ENCODE measurements at places on chromosomes 5 and 9. TPM values are rescaled to one million over a fixed set of nuclear protein-coding genes. Genes with fewer than 3 reads are reported as not detected.
A peak's percentile ranks its signal among the peaks of the same experiment; 100 is the strongest.

DNA sequence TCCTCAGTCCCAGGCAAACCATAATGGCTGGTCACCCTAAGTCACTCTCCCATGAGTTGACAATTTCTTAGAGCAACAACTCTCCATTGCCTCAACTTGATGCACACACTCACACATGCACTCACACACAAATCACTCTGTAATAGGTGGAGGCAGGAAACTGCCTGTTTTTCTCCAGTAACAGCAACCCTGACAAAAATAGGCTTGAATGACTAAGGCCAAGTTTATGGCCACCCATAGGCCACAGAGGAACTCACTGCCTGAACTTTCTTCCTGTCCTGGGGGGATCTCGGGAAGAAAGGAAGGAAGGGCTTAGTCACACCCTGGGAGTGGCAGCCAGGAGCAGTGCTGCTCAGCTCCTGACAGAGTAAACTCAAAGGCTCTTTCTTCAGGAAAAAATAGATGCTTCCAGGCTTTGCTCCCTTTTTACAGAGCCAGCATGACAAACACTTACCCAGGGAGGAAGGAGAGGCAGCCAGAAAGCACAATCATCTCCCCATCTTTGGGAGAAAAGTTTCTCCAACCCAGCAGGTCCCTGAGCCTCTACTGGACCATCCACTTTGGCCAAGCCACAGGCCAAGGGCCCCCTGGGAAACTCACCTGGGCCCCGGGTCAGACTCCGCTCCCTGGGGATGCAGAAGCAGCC is 368 bp downstream of the SH3TC2 start:
- H3K27ac ChIP-seq, result peak overlapping the region; percentile 51
- H3K4me3 ChIP-seq, result no peak overlapping the region
- peaks cover 13% of the 10 kb centered on the region for H3K4me1 ChIP-seq

GRCh38 chr9:125990793-125991220 is 243.6 kb downstream of the PBX3 start:
- no peaks in the 10 kb centered on the region for H3K36me3 ChIP-seq
- no peak overlapping the region for H3K27ac ChIP-seq
- no peak for DNase-seq
- no peaks in the 10 kb centered on the region for H3K27me3 ChIP-seq
- no peaks in the 10 kb centered on the region for H3K4me1 ChIP-seq

DNA sequence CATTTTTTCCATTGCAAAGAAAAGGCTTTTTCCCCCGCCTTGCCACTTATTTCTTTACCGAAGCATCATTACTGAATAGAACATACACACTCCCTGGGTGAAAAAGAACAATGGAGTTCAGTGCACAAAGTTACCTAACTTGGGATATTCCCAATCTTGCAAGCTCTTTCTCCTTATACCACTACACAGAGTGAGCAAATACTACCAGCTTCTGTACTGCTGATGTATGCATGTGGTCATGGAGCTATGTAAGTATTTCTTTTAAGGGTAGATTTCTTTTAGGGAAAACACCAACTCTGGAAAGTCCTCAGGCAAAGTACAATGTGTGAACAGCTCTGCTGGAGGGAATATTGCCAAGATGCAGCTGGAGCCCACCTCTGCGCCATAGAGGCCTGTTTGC is 81.1 kb downstream of the AOPEP start:
- H3K4me1 ChIP-seq, result peaks cover 9% of the 10 kb centered on the region
- H3K4me3 ChIP-seq, result no peak overlapping the region
- no peak for DNase-seq
- no peak overlapping the region for H3K27ac ChIP-seq
- no peaks in the 10 kb centered on the region for H3K27me3 ChIP-seq
- no peaks in the 10 kb centered on the region for H3K36me3 ChIP-seq

GRCh38 chr5:36611520-36612274 is 5.3 kb downstream of the SLC1A3 start:
- H3K4me1 ChIP-seq, result peaks cover 2% of the 10 kb centered on the region
- peak; percentile 9 for DNase-seq
- H3K27me3 ChIP-seq, result no peaks in the 10 kb centered on the region
- H3K36me3 ChIP-seq, result no peaks in the 10 kb centered on the region
- no peak overlapping the region for H3K4me3 ChIP-seq

DNA sequence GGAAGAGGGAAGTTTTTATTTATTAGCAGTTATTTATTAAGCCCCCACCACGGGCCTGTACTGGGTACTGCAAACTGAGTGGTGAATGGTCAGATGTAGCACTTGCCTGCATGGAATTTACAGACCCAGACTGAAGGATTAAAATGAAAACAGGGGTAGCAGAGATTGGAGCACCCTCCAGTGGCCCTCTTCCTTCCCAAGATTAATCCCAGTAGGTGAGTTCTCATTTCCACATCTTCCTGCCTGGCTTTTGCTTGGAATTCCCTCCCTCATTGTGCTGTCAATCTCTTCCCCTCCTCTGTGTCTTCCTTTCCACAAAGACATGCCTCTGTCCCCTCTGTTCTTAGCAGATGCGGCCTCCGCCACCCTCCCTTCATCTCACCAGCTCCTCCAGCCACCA is 39.2 kb downstream of the MVB12B start:
- no peaks in the 10 kb centered on the region for H3K4me1 ChIP-seq
- no peak overlapping the region for H3K4me3 ChIP-seq
- no peaks in the 10 kb centered on the region for H3K36me3 ChIP-seq
- H3K27me3 ChIP-seq, result no peaks in the 10 kb centered on the region
- no peak overlapping the region for H3K27ac ChIP-seq

DNA sequence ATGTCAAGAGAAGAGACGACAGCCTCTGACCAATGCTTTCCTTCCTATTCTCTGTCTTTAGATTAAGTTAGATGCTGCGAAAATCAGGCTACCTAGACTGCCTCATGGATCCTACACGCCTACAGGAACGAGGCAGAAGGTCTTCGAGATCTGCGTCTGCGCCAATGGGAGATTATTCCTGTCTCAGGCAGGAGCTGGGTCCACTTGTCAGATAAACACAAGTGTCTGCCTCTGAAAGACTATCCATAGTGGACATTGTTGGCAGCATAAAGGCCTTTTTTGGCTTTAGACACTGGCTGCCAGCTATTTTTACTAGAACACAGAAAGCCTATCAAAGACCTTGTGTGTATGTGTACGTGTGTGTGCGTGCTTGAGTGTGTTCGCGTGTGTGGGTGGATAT is 90.9 kb upstream of the PPP1R2B start:
- no peak overlapping the region for H3K4me3 ChIP-seq
- no peak for DNase-seq
- H3K36me3 ChIP-seq, result no peaks in the 10 kb centered on the region
- no peaks in the 10 kb centered on the region for H3K4me1 ChIP-seq
- H3K27ac ChIP-seq, result no peak overlapping the region

GRCh38 chr5:96335873-96336272 is 97.2 kb downstream of the PCSK1 start:
- no peak for DNase-seq
- no peaks in the 10 kb centered on the region for H3K27me3 ChIP-seq
- peaks cover 4% of the 10 kb centered on the region for H3K4me1 ChIP-seq
- H3K27ac ChIP-seq, result peak overlapping the region; percentile 22

DNA sequence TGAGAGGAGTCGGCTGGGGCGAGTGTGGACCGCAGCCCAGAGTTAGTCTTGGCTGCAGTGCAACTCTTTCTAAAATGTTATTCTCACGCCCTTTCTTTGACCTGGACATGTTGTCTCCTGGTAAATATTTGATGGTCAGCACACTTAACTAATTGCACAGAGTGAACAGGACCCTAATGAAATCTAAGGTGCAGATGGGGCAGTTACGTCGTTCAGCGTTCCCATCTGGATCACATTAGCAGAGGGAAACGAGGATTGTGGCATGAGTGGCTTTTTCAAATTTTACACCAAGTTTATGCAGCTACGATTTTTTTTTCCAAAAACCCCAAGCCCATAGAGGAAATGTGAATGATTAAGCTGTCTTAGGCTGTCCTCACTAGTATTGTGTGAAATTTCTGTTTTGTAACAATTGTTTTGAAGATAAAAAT is 483 bp downstream of the C9orf85 start:
- peak overlapping the region; percentile 70 for H3K27ac ChIP-seq
- no peaks in the 10 kb centered on the region for H3K27me3 ChIP-seq
- peak overlapping the region; percentile 62 for H3K4me3 ChIP-seq
- peaks cover 4% of the 10 kb centered on the region for H3K4me1 ChIP-seq

DNA sequence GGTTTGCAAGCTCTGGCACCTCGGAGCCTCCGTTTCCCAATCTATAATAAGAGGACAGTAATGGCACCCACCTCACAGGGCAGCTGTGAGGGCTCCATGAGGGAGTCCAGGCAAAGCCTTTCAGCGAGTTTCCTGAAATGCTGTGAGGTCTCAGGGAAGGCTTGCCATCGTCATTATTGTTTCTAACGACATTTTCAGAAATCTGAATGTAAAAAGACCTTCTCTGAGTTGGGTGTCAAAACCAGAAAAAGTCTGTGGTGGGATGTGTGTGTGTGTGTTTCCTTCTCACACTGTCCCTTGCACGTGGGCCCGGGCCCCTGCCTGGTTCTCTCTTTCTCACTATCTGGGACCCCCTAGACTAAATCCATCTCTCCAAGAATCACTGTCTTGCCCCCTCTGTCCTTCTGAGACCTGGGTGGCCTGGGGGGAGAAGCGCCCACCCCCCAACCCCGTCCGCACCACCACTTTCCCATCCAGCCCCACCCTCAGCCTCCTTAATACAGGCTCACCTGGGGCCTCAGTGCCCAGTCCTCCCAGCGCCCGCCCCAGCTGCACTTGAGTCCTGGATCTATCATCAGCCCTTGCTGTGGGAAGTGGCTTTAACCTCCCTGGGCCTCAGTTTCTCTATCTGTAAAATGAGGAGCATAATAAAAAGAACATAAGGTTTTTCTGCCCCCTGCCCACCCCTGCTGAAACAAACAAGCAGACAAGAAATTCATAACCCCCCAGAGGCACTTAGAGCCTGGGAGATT is 180.3 kb downstream of the C9orf50 start:
- H3K4me1 ChIP-seq, result peaks cover 2% of the 10 kb centered on the region
- DNase-seq, result no peak
- no peak overlapping the region for H3K4me3 ChIP-seq
- H3K27me3 ChIP-seq, result peaks cover 4% of the 10 kb centered on the region

DNA sequence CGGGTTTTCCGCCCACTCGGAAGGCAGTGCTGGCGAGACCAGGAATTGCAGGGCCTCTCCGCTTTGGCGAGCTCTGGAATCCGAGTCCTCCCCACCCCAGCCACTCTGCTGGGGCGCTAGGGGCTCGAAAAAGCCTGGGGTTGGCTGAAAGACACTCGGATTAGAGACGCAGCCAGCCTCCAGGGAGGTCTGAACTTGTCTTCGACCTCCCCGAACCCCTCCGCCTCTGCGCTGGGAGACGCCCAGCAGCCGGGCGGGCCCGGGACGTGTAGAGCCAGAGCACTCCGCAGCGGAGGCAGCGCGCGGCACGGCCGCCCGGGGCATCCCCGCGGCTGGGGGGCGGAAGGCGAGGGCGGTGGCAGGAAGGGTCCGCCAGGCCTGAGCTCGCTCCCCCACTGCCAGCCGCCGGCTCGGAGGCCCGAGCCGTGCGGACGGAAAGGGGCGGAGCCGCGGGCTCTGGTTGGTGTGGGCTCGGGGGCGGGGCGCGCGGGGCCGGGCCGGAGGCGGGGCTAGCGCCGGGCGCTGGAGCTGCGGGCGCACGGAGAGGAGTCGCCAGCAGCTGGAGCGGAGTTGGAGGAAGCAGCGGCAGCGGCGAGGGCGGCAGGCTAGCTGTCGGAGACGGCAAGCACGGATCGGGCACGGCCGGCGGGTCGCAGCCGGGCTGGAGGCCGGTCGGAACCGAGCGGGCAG is at the start of gene PIK3R1:
PIK3R1 (plus strand) TSS at position 549 of the 690 bp plus-strand sequence. CDS start 10,920 bp downstream, outside the sequence.
- no peaks in the 10 kb centered on the region for H3K27me3 ChIP-seq
- peak within 1 kb of the TSS; percentile 87 for H3K27ac ChIP-seq
- peak; percentile 95 for DNase-seq
- no peaks in the 10 kb centered on the region for H3K36me3 ChIP-seq
- H3K4me3 ChIP-seq, result peak within 1 kb of the TSS; percentile 88
- no peaks in the 10 kb centered on the region for H3K4me1 ChIP-seq

DNA sequence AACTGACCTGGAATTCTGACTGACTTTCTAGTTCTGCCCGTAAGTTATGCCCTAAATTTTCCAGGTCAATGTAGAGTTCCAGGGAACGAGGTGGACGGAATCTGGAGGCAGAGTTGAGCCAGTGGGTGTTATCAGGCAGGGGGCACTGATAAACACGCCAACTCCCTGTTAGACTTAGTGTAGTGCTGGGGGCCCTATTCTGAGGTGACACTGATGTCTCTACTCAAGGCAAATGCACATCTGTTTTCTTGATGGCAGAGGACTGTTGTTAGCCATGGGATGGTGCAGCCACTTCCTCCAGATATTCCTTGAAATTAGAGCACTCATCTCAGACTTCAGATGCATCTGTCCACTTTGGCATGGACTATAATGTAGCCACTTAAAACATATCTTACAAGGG is 83.5 kb downstream of the C9orf152 start:
- H3K27me3 ChIP-seq, result no peaks in the 10 kb centered on the region
- peak overlapping the region; percentile 93 for H3K27ac ChIP-seq
- no peaks in the 10 kb centered on the region for H3K36me3 ChIP-seq
- H3K4me3 ChIP-seq, result no peak overlapping the region

- H3K27ac ChIP-seq, result no peak overlapping the region
- H3K36me3 ChIP-seq, result peaks cover 3% of the 10 kb centered on the region
- no peak overlapping the region for H3K4me3 ChIP-seq
- no peaks in the 10 kb centered on the region for H3K27me3 ChIP-seq
Observed at GRCh38 chr5:151067632-151068432, 13.0 kb downstream of the TNIP1 start.

GRCh38 chr5:82855893-82856550 is 221.2 kb downstream of the TMEM167A start:
- no peaks in the 10 kb centered on the region for H3K4me1 ChIP-seq
- H3K27me3 ChIP-seq, result no peaks in the 10 kb centered on the region
- H3K27ac ChIP-seq, result no peak overlapping the region
- peak; percentile 53 for DNase-seq

- H3K4me1 ChIP-seq, result no peaks in the 10 kb centered on the region
- H3K4me3 ChIP-seq, result no peak overlapping the region
- no peak overlapping the region for H3K27ac ChIP-seq
- H3K27me3 ChIP-seq, result no peaks in the 10 kb centered on the region
Observed at GRCh38 chr5:113607361-113607760, 93.9 kb downstream of the YTHDC2 start.

DNA sequence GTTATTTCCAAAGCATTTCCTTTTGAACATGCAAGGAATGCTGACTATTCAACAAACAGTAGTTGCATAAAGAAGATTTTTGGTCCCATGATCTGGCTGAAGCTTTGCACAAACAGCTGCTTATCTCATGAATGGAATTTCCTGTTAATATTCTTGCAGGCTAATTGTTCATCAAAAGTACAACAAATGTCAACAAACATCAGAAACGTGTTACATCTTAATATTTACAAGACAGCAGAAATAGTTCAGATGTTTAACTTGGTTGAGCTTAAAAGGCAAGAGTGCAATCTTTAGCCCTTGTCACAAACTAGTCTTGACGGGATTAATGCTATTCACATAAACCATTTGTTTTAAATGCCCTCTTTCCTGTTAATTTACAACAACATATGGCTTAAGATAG is 47.9 kb upstream of the BASP1 start:
- H3K27me3 ChIP-seq, result no peaks in the 10 kb centered on the region
- H3K4me1 ChIP-seq, result peaks cover 11% of the 10 kb centered on the region
- peak; percentile 88 for DNase-seq
- peak overlapping the region; percentile 27 for H3K27ac ChIP-seq
- no peaks in the 10 kb centered on the region for H3K36me3 ChIP-seq

GRCh38 chr5:112742424-112742823 is 4.7 kb downstream of the APC start:
- peak; percentile 31 for DNase-seq
- H3K4me1 ChIP-seq, result no peaks in the 10 kb centered on the region
- H3K36me3 ChIP-seq, result no peaks in the 10 kb centered on the region
- no peak overlapping the region for H3K27ac ChIP-seq

FAM200C gene
- total RNA-seq, result 4.9 TPM

OGN gene
- total RNA-seq, result 1.3 TPM

DNAH5 gene
- 0.77 TPM for total RNA-seq

ENHO gene
- total RNA-seq, result under 0.01 TPM

PCA3 gene
- not detected for total RNA-seq

PAEP gene
- not detected for total RNA-seq

PPP2R2B gene
- 1.5 TPM for total RNA-seq

ASPN gene
- total RNA-seq, result 10.4 TPM

FCHO2 gene
- 19.5 TPM for total RNA-seq

All from fibroblast of lung (primary cell).